ENCODE measurements at places on chromosomes 11 and 22. TPM values are rescaled to one million over a fixed set of nuclear protein-coding genes. Genes with fewer than 3 reads are reported as not detected.

Gene P4HA3
- polyA plus RNA-seq = not detected

Gene MN1
- polyA plus RNA-seq = 1.7 TPM

Gene RFPL2
- not detected for polyA plus RNA-seq

Gene MYOD1
- not detected for polyA plus RNA-seq

Gene ASPHD2
- 0.12 TPM for polyA plus RNA-seq

Gene CBLIF
- not detected for polyA plus RNA-seq

Gene BAIAP2L2
- polyA plus RNA-seq = 0.27 TPM

Gene SLC43A3
- polyA plus RNA-seq = 17.9 TPM

Gene CARD10
- polyA plus RNA-seq = 7.8 TPM

Gene CSTPP1
- 33.4 TPM for polyA plus RNA-seq

Gene ART1
- polyA plus RNA-seq = not detected

Gene SMIM38
- 0.08 TPM for polyA plus RNA-seq

Gene CACNA1I
- polyA plus RNA-seq = 0.04 TPM

Gene GTSE1
- 0.19 TPM for polyA plus RNA-seq

Gene RASL10A
- 1.1 TPM for polyA plus RNA-seq

Gene APOL5
- polyA plus RNA-seq = 0.07 TPM

Gene TPST2
- 24.3 TPM for polyA plus RNA-seq

Gene APOA5
- polyA plus RNA-seq = not detected

Gene LMO1
- polyA plus RNA-seq = 2.2 TPM

Gene GUCY1A2
- 1.2 TPM for polyA plus RNA-seq

Gene MUC6
- polyA plus RNA-seq = 0.06 TPM

Data from heart left ventricle (tissue), 16 donors.